ENCODE measurements at places on chromosomes 13 and 19. TPM values are rescaled to one million over a fixed set of nuclear protein-coding genes. Genes with fewer than 3 reads are reported as not detected.

- DNase-seq: no peak
Measured at GRCh38 chr13:101624210-101624922, 171.9 kb downstream of the ITGBL1 start.

DNA sequence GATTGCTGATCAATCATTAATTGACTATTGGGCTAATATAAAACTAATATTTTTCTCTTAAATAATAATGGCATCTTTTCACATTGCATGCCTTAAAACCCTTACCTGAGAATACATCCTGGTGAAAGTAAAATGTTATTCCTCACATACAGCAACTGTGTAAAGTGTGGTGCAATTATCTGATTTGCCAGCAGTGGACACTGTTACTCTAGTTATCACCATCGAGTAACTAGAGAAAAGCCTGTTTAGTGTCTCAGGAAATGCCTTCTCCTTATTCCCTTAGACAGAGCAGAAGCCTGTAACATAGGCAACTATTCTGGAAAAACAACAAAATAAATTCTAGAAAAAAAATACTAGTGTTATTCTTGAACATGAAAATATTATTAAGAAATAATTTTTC, 459.8 kb downstream of the FGF14 start:
- no peak for DNase-seq

- DNase-seq: no peak
Measured at GRCh38 chr19:35279374-35279773, 3.0 kb upstream of the HAMP start.

DNA sequence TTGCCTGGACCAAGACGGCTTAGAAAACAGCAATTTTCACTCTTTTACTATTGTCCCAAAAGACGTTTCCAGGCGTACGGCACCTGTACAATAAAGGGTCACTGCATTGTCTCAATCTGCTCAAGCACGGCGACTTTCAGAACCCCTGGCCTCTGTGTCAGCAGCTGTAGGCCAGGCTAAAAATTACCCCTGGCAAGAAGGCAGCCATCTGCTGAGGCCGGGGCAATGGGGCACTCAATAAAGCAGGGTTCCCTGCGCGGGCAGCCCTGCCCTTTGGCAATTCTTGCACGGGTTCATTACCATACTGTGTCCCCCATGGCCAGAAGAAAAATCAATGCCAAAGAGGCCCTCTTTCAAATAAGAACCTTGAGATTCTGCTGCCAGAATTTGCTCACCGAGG, 52.1 kb downstream of the STK24 start:
- no peak for DNase-seq

DNA sequence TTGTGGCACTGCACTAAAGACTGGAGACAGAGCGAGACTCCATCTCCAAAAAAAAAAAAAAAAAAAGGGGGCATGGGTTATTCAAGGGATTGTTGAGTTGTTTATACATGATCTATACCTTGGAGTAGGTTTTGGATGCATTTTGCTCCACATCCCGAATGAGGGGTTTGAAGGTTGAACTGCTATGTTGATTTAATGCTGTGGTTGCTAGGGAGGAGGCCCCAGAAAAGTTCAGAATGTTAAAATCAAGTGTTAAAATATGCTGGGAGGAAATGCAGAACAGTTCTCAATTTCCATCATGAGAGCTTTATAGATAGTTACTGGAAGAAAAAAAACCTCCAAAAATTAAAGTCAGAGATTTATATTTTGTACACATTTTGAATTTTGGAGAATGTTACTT, 116.5 kb downstream of the DNAJC15 start:
- DNase-seq: no peak

GRCh38 chr19:30804751-30805150, 432.6 kb downstream of the ZNF536 start:
- no peak for DNase-seq

GRCh38 chr13:89869312-89869711, 1478.2 kb upstream of the MIR17HG start:
- no peak for DNase-seq

DNA sequence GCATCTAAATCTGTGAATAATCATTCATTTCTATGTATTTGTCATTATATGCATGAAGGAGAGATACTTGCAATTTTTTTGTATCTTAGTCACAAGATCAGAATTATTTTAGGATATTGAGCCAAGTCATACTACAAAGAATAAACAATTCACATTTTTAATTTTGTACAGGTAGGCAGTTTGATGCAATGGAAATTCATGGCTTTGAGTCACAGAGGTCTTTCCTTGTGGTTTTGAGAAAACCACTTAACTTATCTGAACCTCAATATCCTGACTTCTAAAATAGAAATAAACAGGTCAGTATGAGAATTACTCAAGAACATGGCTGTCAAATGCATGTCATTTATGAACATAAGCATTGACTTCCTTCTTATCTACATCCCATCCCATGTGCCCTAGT, 221.4 kb upstream of the SLC10A2 start:
- no peak for DNase-seq

DNA sequence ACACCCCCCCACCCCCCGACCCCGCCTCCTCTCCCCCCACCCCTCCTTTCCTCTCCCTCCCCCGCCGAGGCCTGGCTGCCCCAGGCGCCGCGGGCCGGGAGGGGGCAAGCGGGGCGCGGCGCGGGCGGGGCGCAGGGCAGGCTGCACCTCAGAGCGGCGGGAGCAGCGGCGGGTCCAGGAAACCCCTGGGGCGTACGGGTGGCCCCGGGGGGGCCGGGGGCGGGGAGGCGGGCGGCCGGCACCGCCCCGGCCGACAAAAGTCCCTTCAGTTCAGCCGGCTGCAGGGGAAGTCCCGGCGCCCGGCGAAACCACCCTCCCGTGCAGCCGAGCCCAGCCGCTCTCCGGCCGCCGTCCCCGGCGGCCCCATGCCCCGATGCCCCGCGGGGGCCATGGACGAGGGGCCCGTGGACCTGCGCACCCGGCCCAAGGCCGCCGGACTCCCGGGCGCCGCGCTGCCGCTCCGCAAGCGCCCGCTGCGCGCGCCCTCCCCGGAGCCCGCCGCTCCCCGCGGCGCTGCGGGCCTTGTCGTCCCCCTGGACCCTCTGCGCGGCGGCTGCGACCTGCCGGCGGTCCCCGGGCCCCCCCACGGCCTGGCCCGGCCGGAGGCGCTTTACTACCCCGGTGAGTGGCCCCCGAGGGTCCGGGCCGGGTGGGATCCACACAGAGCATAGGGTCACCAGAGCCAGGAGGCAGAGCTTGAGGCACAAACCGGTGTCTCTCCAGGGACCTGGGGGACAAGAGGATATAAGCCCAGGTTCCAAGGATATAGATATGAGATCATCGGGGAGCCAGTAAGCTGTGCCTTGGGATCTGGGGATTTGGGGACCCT, at the start of gene BCL3:
Gene BCL3 (plus strand): TSS at position 283 of the 829 bp plus-strand sequence. CDS start 83 bp downstream, at position 366.
- peak; percentile 89 for DNase-seq

DNA sequence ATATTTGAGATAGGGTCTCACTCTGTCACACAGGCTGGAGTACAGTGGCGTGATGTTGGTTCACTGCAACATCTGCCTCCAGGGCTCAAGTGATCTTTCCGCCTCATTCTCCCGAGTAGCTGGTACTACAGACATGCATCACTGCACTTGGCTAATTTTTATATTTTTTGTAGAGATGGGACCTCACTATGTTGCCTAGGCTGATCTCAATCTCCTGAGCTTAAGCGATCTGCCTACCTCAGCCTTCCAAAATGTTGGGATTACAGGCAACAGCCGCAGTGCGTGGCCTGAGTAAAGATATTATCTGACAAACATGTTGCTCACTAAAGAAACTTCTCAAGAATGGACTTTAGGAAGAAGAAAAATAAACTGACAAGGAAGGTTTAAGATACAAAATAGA, 125.4 kb upstream of the ABCC4 start:
- no peak for DNase-seq

GRCh38 chr19:3129112-3129511, 6.7 kb upstream of the GNA15 start:
- DNase-seq: no peak

DNA sequence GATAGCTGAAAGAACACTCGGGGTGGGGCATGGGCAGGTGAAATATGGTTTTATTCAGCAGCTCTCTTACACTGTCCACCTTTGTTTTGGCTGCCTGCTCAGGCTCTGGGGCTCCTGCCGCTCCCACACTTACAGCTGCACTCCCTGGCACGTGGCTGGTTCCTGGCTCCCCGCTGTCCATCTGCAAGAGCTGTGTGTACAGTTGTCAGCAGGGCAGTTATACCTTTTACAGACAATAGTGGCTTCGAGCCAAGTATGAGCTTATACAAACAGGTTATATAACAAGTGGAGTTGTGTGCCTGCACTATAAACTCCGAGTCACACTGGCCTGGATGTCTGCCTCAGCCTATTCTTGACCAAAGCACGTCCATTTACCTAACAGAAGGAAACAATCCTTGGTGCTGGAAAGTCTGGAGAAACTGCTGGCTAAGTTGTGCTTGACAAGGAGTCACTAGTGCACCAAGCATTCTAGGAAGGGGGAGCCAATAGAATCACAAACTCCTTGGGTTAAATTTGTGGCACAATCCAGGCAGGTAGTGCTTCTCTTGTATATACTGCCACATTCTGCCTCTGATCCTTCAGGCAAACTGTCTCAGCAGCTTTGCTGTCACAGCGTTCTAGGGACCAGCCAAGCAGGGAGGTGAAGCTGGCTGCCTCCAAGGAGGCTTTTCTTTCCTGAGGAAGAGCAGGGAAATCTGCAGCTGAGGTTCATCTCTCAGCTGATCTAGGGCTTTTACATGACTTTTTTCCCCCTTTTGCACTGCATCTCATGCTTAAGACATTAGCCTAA, 68.2 kb downstream of the NHLRC3 start:
- DNase-seq: no peak

COMMD6 gene
- 118 TPM for total RNA-seq

FBN3 gene
- not detected for total RNA-seq

ZNF223 gene
- total RNA-seq: 2.9 TPM

ELSPBP1 gene
- not detected for total RNA-seq

SPTBN4 gene
- 3.4 TPM for total RNA-seq

PALM3 gene
- 0.88 TPM for total RNA-seq

RXFP2 gene
- not detected for total RNA-seq

FFAR2 gene
- total RNA-seq: 0.44 TPM
